ENCODE measurements at places on chromosomes 6 and 20.

DNA sequence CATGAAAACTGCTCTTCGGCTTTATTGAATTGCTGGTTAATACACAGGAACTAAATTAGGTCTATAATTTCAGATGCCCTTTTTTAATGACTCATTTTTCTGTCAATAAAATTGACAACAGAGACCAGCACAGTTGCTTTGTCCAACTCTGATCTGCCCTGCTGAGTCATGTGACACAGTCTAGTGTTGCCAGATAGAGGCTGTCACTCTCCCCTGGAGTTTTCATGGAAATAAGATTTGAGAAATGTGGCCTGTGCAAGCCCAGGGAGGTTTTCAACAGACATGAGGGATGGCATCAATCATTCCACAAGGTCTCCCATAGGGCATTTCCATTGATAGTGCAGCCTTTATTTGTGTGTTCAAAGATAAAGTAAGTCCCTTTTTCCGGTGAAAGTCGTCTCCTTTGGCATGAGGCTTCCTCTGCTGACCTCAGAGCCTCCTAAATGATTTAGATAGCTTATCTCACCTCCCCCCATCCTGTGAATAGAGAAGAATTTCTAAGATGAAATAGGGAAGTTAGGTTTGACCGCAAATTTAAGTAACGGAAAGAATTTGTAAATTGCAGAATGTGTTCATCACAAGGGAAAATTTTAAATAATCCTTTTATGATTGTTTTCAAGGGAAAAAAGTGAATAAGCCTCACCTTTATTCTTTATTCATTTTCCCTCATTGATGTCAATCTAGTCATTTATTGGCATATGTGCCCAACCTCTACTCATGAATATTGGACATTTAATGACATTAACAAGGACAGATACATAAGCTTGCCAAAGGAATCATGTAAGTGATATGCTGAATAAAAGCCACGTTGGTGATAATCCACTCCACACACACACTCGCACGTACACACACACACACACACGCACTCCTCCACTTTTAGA is 277.7 kb downstream of the ADGB start:
- peak; percentile 91 for DNase-seq

GRCh38 chr6:111952821-111953540 is 79.7 kb upstream of the FYN start:
- peak; percentile 7 for DNase-seq

DNA sequence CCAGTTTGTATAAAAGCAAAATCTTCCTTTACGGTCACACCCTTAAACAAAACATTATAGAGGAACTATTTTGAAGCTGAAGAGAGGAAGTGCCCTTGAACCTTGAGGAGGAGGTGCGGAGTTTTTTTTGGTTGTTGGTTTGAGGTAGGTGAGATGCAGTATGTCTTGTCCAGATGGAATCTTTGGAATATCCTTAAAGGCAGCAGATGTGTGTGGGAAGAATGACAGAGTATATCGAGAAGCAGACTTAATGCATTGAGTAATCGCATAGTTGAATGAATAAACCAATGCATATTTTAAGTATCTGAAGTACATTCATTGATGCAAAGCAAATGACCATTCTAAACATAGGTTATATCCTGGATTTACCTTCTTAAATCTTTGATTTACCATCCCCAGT is 49.9 kb downstream of the AIG1 start:
- DNase-seq = no peak

DNA sequence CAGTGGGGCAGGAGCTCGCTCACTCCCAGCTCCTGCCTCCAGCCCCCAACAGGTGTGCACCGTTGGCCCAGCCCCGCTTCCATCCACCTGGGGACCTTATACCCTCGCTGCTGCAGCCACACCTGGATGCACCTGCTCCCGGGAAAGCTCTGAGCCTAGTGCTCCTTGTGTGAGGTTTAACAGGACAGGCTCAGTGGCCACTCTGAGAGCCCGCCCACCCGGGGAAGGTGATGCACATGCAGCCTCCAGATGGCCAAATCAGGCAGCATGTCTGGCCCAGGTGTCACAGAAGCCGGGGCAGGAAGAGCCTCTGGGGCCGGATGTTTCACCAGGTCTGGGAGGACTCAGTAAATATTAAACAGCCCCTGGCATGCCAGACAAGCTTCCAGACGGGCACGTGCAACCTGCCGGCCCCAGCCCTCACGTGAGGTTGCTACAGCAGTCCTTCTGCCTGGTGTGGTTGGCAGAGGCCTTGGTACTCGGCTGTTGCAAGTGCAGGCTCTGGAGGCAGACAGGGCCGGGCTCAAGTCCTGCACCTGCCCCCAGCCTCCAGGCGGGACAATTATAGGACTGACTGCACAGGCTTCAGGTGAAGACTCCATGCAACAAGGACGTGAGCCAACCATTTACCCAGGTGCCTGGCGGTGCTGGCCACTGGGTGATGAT is 66.9 kb downstream of the RIPOR3 start:
- no peak for DNase-seq

GRCh38 chr6:115896538-115897129 is 164.1 kb downstream of the FRK start:
- DNase-seq = no peak

DNA sequence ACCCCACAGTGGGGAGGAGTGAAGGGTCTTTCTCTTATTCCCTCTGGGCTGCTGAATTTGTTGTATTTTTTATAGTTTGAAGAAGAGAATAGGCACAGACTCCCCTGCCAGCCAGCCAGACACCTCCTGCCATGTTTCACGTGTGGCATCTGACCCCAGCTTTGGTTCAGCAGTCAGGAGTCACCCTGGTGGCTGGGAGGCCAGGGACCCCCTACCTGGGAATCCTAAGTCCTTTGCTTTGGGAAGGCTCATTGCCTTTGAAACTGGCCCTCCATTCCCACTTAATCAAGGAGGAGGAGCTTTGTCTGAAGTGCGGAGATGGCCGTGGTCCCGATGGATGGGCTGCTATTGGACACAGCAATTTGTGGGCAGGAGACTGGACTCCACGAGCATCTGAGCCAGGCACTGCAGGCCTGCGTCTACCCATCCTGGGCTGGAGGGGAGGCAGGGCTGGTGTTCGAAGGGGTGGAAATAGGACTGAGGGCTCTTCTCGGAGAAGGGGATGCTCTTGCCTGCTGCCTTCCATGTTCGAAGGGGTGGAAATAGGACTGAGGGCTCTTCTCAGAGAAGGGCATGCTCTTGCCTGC is 196.1 kb downstream of the DLL1 start:
- no peak for DNase-seq

DNA sequence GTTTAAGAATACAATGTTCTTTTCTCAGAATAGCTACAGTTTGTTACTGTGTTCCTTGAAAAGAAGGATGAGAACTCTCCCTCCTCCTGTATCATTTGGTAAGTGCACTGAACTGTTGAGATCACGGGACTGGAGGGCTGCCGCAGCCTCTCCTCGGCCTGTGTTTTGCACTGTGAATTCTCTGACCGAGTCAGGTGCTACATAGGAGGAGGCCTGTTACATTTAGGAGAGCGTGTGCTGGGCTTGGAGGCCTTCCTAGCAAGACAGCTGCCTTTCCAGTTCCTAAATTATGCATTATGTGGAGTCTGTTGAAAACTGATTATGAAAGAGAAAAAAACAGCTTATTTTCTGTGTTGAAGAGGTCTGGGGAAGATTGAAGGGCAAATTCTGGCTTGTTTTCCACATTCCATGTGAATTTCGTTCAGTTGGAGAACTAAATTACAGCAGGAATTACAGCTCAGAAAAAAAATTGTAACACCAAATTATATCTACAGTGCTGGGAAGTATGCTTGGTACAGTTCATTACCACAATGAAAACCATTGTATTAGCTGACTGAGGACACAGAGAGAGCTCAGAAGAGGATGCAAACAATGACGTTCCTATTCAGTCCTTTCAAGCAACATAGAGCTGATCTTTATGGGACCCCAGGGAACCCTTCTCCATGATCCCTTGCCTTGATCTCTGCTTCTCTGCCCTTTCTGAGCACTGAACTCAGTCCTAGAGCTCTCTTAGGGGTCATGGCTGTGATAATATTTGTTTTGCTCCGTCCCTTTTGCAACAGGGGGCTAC is 2.8 kb downstream of the TMC2 start:
- no peak for DNase-seq

- DNase-seq = no peak
Observed at GRCh38 chr20:62210496-62210855, 9.6 kb downstream of the HRH3 start.

- DNase-seq = no peak
Observed at GRCh38 chr6:159969204-159969912, 476 bp downstream of the IGF2R start.

DNA sequence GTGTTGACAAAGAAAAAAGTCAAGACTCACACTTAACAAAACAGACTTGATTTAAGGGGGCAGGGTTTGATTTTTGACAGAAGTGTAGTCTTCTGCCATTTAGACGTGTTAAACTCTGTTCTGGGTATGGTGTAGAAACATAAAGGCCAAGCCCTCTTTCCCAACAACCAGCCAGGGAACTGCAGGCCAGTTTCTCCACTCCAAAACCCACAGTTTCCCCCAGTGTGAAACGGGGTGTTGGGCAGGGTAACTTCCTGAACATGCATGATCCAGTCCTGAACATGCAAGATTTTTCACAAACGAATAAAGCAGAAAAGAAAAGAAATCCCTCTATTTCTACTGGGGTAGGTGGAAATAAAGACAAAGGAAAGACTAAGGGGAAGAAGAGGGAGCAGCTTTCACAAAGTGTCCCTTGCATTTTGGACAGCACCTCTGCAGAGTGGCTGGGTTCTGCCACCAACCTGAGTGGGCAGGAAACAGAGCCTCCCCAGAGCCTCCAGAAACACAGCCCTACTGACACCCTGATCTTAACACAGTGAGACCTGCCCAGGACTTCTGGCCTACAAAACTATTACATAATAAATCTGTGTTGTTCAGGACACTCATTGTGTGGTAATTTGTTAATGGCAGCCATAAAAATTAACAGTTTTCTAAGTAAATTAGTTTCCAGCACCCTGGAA is 7.5 kb downstream of the APMAP start:
- DNase-seq = no peak

DNA sequence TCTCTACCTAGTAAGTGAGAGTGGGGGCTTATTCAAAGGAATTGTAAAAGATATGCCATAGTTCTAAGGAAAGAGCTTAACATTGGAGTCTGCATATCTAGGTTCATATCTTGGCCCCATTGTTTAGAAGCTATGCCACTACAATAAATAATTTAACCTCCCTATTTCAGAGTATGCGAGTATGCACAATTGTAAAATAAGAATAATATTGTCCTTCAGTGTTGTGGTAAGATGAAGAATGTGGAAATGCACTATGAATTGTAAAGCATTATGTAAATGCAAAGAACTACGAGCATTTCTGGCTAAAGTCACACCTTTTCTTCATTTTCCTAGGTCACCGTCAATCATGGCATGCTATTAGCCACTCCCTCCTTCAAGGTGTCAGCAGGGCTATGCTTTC is 16.1 kb upstream of the ZNF165 start:
- DNase-seq = no peak

DNA sequence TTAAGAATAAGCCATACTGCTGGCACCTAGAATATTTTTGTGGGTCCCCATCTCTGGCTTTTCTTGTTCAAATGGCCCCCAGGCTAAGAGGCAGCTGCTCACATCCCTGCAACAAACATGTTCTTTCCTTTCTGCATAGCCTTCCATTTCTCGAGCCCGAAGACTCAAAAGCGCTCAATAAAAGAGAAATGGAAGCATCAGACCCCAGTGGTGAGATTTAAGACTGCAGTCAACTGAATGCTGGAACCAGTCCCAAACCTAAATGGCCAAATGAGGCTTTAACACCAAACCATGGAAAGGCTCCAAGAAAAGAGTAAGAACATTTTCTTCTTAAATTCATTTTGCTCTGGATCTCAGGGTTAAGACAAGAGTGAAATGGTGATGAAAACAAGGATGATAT is 122.1 kb upstream of the TRAF3IP2 start:
- DNase-seq = no peak

- DNase-seq = no peak
Observed at GRCh38 chr6:34748757-34749156, 8.5 kb upstream of the SNRPC start.

Data from GDM1 (cell line).